ENCODE measurements at places on chromosomes 16 and 17. TPM values are rescaled to one million over a fixed set of nuclear protein-coding genes. Genes with fewer than 3 reads are reported as not detected.

DNA sequence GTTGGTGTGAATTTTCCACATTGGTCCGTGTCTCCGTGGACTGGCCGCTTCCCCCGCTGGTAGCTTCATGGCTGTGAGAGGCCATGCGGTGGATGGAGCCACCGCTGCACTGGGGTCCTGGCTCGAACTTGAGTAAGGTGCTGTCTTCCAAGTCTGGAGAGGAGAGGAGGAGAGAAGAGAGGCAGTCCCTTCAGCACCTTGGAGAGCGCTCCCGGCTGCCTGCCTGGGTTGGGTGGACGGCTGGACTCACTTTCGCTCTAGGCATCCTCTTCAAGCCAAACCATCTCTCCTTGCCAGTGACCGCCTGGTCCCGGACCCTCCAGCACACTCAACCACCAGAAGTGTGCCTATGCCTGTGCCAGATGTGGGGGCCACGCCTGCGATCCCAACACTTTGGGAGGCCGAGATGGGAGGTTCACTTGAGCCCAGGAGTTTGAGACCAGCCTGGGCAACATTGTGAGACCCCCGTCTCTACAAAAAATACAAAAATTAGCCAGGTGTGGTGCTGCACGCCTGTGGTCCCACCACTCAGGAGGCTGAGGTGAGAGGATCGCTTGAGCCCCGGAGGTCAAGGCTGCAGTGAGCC, 6.2 kb downstream of the JPH3 start:
- H3K4me3 ChIP-seq = no peak overlapping the region
- peak; percentile 87 for DNase-seq
- no peaks in the 10 kb centered on the region for H3K36me3 ChIP-seq
- peaks cover 8% of the 10 kb centered on the region for H3K4me1 ChIP-seq
- no peak overlapping the region for H3K27ac ChIP-seq

DNA sequence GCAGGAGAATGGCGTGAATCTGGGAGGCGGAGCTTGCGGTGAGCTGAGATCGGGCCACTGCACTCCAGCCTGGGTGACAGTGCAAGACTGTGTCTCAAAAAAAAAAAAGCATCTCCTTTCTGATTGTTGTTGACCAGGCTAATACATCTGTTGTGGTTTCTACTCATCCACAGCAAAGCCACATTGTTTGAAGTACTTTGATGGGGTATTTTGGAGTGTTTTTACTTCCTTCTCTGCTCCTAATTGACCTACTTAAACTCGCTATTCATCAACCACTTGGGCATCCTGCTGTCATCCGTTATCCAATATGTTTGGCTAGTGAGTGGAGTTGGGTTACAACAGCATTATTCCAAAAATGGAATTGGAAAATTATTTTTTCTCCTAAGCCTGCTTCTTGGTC, 3.5 kb upstream of the CDC27 start:
- H3K36me3 ChIP-seq = no peaks in the 10 kb centered on the region
- H3K4me3 ChIP-seq = no peak overlapping the region
- no peak overlapping the region for H3K27ac ChIP-seq

DNA sequence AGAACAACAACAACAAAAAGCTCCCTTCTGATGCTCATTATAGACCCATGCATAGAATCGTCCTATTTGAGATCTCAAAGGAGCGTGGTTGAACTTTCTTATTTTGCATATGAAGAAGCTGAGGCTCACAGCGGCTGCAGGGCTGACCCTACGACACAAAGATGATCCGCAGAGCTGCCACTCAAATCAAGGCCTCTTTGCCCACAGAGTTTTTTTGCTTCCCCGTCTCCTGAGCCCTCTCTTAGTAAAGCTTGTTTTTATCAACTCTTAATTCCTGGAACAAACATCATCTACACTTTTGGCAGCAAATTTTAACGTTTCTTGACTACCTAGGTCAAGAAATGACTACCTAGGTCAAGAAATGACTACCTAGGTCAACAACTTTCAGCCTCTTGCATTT, 73.7 kb downstream of the C16orf95 start:
- no peak for DNase-seq
- no peak overlapping the region for H3K27ac ChIP-seq
- H3K36me3 ChIP-seq = no peaks in the 10 kb centered on the region
- no peaks in the 10 kb centered on the region for H3K27me3 ChIP-seq

DNA sequence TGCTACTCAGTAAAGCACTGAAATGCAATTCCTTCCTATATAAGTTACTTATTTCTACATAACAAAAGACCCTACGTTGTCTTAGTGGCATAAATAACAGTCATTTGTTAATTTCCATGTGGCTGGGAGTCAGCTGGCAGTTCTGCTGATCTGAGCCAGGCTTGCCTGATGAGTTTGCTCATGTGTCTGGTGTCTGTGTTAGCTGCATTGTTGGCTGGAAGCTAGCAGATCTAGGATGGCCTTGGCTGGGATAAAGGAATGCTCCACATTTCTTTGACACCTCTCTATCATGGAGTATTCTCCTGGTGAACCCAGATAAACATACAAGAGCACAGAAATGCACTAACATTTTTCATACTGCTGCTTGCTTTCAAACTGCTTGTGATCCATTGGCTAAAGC, 264.4 kb upstream of the MON1B start:
- H3K27me3 ChIP-seq = no peaks in the 10 kb centered on the region
- H3K4me1 ChIP-seq = no peaks in the 10 kb centered on the region
- H3K4me3 ChIP-seq = no peak overlapping the region
- DNase-seq = no peak
- H3K36me3 ChIP-seq = no peaks in the 10 kb centered on the region

GRCh38 chr17:44556832-44557606, at the start of gene FZD2:
TSS of gene FZD2 (plus strand) at chr17:44557484. CDS start at chr17:44557689, 205 bp downstream.
- no peaks in the 10 kb centered on the region for H3K27me3 ChIP-seq
- peaks cover 40% of the 10 kb centered on the region for H3K4me1 ChIP-seq
- H3K4me3 ChIP-seq = peak within 1 kb of the TSS; percentile 95
- H3K27ac ChIP-seq = peak within 1 kb of the TSS; percentile 99
- no peaks in the 10 kb centered on the region for H3K36me3 ChIP-seq
- DNase-seq = peak; percentile 98

- no peaks in the 10 kb centered on the region for H3K36me3 ChIP-seq
- H3K4me3 ChIP-seq = no peak overlapping the region
- DNase-seq = no peak
- H3K27ac ChIP-seq = no peak overlapping the region
- H3K27me3 ChIP-seq = peaks cover 46% of the 10 kb centered on the region
Observed at GRCh38 chr16:30033270-30033669, 2.2 kb upstream of the TLCD3B start.

KLHL11 gene
- 28.5 TPM for total RNA-seq

CHST4 gene
- not detected for total RNA-seq

SHISA6 gene
- 4.3 TPM for total RNA-seq

NEURL4 gene
- 26.3 TPM for total RNA-seq
